ENCODE measurements at places on chromosomes 11 and 22. TPM values are rescaled to one million over a fixed set of nuclear protein-coding genes. Genes with fewer than 3 reads are reported as not detected.

GRCh38 chr11:130830566-130830965 lies 85.7 kb downstream of the SNX19 start:
- DNase-seq, result no peak
- H3K27me3 ChIP-seq, result no peaks in the 10 kb centered on the region
- no peaks in the 10 kb centered on the region for H3K36me3 ChIP-seq
- H3K27ac ChIP-seq, result no peak overlapping the region

DNA sequence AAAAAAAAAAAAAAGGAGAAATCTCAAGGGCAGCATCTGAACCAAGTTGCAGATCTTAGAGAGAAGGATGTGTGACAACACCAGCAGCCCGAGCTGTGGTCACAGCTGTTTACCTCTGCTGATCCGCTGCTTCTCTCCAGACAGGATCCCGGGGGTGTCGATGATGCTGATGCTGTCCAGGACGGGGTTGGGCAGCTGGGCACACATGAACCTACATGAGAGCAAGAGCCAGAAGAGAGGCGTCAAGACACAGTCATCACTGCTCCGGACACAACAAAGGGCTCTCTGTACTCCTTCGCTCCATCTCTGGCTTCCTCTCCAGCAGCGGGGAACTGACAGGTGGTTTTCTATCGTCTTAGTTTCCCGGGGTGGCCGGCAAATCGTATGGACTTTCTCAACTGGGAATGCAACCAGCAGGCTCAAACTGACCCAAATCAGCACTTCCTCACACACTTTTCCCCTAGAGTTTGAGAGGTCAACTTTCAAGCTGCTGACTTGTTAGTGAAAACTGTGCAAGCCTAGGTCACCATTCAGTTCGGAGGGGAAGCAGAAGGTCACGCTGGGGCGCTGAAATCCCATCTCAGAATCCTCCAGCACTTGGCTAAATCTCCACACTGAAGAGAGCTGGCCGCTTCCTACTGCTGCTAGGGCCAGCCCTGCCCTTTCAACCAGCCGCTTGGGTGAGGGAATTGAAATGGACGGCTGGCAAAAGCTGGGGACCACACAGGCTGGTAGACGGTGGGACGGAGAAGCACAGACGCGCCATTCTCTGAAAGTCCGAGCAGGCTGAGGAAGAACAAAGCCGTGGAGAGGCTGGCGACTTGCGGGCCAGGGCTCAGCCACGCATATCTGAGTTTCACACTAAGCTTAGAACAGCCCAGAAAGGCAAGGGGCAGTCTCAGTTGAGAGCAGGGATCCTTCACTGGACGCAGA lies 3.8 kb downstream of the EHD1 start:
- DNase-seq, result no peak
- H3K27ac ChIP-seq, result no peak overlapping the region
- H3K4me1 ChIP-seq, result peaks cover 46% of the 10 kb centered on the region
- H3K4me3 ChIP-seq, result no peak overlapping the region

GRCh38 chr22:31870890-31871289 lies 73.4 kb upstream of the YWHAH start:
- H3K36me3 ChIP-seq, result peaks cover 26% of the 10 kb centered on the region
- H3K4me3 ChIP-seq, result no peak overlapping the region
- no peak overlapping the region for H3K27ac ChIP-seq
- peaks cover 19% of the 10 kb centered on the region for H3K4me1 ChIP-seq

OR8G1 gene
- 0.54 TPM for total RNA-seq

GAL3ST1 gene
- total RNA-seq, result 1.5 TPM

PHETA2 gene
- 0.22 TPM for total RNA-seq

FIBIN gene
- total RNA-seq, result not detected

PELI3 gene
- 4.2 TPM for total RNA-seq

DNA sequence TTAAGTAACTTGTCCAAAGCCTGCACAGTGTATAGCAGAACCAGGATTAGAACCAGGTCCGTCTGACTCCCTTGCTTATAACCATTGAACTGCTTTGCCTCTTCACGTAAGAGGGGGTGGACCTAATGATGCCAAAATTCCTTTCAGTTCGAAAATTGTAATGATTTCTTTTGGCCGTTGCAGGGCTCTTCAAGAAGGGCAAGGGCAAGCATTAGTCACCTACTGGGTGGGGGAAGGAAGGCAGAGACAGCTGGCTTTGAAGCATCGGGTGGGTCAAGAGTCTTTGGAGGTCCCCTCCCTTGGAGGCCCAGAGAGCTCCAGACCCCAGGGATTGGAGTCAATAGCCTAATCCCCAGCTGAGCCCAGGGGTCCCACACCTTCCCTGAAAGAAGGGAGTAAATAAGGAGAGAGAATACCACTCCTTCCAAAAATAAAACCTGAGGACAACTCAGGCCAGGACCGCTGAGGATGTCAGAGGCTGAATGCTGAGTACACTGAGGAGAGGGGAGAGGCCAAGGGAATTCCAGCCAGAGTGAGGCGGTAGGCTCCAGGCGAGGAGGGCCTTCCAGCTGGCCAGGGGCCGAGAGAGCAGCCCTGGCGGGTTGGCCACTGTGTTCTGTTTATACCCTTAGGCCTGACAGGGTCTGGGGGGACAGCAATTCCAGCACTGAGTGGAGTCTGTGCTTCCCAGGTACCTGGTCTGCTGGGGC lies 14.1 kb downstream of the CREB3L1 start:
- no peaks in the 10 kb centered on the region for H3K27me3 ChIP-seq
- no peak for DNase-seq
- H3K4me3 ChIP-seq, result no peak overlapping the region
- H3K27ac ChIP-seq, result peak overlapping the region; percentile 28
- H3K36me3 ChIP-seq, result peaks cover 5% of the 10 kb centered on the region
- peaks cover 51% of the 10 kb centered on the region for H3K4me1 ChIP-seq
